Stimulated activated CD8-positive, alpha-beta memory T cell treated with anti-CD3 and anti-CD28 coated beads, Interleukin-4, amount 100 ng/mL, for 1 hour (primary cell): ENCODE measurements at places on chromosomes 11 and 22.

DNA sequence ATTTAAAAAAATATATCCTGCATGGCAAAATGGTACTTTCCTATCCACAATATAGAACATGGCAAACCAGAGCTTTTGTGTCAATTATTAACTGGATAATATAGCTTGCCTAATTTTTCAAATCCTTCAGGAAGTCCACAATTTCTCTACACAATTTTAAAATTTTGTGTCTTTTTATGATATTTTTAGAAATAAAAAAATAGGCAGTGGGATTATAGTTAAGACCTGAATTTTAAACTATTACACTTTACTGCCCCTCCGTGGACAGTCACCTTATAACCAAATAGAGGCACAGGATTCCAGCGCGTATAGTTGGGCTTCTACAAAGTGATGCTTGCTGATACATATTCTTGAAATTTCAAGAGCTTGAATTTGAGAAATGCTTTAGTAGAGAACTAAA, 2.1 kb upstream of the DMC1 start:
- DNase-seq: no peak

GRCh38 chr11:74462009-74462408, 5.3 kb downstream of the KCNE3 start:
- DNase-seq: no peak

DNA sequence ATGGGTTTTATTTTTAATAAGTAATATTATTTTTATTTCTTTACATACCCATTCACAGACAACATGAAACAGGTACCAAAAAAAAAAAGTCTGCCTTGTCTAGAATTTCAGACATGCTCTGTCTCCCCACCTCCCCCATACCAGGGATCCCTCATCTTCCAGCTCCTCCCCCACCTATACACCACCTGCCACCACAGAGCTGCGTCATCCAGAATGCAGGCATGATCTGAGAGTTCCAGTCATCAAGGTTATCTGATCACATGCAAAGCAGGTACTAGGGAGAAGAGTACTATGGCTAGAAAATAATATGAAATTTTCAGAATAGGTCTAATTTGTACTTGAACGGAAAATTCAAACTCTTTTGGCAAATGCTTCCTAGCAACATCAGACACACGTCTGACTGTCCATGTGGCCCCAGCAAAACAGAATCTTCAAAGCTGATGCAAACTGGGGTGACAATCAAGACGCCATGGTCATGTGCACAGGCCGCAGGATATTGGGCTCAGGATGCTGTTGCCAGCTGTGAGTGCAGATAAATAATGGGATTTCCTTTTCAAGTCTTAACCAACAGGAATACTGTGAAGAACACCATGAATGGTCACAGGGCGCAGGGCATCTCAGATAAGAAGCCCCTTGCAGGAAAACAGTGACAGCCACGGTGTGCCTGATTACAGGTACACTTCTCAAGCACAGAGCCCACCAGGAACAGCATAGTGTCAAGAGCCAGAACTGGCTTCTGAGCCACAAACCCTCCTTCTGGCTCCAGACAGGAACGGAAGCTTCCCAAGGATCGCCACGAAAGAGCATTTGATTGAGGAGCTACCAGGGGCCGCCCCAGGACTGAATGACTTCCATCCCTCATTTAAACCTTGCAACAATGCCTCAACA, 169.5 kb downstream of the EFCAB6 start:
- DNase-seq: no peak

- DNase-seq: no peak
Measured at GRCh38 chr11:41237382-41237781, 222.1 kb downstream of the LRRC4C start.

DNA sequence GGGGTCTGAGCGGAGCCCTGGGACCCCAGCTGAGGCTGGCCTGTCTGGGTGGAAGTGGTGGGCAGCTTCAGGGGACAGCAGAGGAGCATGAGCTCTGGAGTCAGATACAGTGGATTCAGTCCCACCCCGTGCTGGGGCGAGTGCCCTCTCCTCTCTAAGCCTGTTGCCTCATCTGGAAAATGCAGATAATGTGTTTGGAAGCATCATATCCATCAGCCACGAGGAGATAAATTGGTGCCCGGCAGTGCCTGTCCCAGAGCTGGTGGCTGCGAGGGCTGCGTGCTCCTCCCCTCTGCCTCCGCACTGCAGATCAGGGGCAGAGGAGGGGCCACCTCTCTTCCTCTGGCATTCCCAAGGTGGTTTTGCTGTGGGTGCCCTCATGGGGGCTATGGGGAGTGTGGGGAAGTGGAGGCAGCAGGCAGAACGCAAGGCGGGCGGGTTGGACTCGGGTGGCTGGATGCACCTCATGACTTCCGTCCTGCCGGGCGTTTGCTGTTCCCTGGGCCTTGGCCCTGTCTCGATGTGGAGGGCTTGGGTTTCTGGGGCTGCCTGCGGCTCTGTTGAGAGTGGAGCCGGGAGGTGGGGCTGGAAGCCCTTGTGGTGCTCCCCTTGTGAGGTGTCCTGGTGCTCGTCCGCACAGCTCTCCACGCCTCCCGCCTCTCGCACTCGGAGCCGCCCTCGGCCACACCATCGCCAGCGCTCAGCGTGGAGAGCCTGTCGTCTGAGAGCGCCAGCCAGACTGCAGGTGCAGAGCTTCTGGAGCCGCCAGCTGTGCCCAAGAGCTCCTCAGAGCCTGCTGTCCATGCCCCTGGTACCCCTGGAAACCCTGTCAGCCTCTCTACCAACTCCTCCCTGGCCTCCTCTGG, 20.9 kb downstream of the MICALL1 start:
- DNase-seq: no peak

GRCh38 chr11:74492084-74492483, 1.4 kb downstream of the LIPT2 start:
- DNase-seq: no peak

- no peak for DNase-seq
Measured at GRCh38 chr11:1397146-1397861, 7.6 kb downstream of the BRSK2 start.

- no peak for DNase-seq
Measured at GRCh38 chr22:22893891-22894739, 6.5 kb downstream of the IGLL5 start.

- DNase-seq: no peak
Measured at GRCh38 chr22:49209452-49210195, 618.0 kb downstream of the BRD1 start.

- no peak for DNase-seq
Measured at GRCh38 chr22:23762842-23763578, at the start of gene C22orf15. Gene C22orf15 (plus strand): TSS chr22:23762990. CDS start chr22:23763307, 317 bp downstream.

GRCh38 chr11:112856591-112856990, 104.6 kb upstream of the NCAM1 start:
- DNase-seq: no peak

DNA sequence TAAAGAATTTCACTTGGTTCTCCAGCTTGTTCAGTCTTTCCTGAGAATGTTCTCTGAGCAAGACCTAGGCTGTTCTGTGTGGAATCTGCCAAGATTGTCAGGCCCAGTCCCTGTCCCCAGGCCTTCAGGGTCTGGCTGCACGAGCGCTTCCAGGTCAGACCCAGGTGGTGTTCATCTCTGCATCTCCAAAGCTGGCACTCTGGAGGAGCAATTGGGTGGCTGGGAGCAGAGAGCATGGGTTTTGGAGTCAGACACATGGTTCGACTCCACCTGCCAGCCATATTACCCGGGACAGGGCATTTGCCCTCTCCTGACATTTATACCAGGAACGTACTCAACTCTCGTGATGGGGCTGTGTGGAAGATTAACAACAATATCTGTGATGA, 8.8 kb downstream of the CD5 start:
- DNase-seq: no peak

DNA sequence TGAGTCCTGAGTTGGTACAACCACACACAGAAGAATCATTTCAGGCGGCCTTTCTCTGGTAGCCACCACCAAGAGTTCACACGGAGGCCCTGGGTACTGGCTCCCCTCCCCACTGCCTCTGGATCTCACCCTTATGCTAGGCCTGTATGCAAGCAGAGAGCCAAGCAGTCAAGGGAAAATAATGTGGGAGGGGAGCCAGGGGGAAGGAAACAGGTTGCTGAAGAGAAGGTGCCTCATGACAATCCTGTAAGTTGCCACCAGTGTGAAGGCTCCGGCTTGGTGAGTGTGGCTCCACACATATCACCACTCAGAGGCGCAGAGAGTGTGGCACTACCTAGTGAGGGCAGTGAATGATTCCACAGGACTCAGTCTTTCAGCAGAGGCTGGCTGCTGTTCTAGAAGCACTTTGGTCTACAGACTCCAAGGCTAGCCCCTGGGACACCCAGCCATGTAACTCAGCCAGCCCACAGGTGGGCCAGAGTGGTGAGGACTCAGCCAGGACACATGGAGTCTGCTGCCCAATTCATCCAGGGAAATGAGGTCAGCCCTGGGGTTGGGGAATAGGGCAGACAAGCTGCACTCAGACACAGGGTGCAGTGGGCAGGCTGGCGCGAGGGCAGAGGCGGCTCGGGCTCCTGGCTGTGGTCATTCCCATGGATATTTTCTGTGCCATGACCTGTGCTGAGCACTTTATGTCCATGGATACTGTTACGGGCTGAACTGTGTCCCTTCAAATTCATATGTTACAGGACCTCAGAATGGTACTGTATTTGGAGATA, 49.0 kb upstream of the SERPIND1 start:
- DNase-seq: no peak

DNA sequence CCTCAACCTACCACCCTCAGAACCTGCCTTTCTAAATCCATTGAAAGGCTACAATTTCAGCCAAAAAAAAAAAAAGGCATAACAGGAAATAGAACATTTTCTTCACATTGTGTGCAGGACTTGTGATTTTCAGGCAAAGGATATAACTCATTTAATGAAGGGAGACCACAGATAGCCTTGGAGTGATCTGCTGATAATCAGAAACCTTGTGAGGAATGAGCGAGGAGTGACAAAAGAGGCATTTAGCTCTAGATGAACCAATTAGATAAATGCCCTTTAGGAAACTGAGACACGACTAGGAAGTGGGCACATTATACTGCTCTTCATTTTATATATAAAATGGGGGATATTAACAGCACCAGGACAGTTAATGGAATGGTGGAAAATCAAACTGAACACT, 216.5 kb upstream of the GRIA4 start:
- no peak for DNase-seq

DNA sequence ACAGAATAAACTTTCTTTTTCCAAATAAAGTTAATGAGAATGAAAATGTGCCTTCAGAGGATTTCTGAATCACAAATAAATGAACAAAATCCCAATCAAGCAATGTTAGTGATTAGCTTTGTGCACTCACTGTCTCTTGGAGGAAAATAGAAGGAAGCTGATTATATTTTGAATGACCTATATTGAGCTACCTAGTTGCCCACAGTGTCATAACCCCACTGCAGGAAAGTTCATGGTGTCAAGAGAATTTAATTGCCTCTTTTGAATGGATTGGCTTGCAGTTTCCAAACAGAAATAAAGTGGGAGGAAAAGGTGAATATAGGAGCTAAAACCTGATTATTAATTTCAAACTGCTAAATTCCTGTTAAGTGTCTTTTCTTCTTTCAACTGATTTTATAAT, 515.9 kb downstream of the JRKL start:
- DNase-seq: no peak

- no peak for DNase-seq
Measured at GRCh38 chr11:47499161-47499560, 50.2 kb upstream of the RAPSN start.

DNA sequence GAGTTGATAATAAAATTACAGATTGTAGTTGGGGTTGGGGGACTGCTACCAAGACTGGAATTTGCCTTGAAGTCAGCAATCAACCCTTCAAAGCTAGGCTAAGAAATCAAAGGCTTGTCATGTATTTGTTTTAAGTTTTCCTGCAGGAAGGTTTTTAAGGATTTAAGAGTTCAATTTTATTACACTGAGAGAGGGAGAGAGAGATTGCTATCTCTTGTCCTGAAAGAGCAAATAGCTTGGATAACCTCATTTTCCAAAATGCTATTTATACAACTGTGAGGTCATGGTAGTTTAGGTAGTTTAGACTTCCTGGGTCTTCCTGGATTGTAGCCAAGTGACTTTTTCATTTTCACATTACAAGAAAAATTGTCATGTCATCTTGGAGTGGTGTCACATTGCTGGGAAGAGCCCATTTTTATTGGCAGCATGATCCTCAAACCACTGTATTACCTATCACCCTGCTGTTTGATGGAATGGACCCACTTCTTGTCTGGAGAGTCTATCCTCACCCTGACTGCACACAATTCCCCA, 10.1 kb upstream of the PRSS23 start:
- no peak for DNase-seq

DNA sequence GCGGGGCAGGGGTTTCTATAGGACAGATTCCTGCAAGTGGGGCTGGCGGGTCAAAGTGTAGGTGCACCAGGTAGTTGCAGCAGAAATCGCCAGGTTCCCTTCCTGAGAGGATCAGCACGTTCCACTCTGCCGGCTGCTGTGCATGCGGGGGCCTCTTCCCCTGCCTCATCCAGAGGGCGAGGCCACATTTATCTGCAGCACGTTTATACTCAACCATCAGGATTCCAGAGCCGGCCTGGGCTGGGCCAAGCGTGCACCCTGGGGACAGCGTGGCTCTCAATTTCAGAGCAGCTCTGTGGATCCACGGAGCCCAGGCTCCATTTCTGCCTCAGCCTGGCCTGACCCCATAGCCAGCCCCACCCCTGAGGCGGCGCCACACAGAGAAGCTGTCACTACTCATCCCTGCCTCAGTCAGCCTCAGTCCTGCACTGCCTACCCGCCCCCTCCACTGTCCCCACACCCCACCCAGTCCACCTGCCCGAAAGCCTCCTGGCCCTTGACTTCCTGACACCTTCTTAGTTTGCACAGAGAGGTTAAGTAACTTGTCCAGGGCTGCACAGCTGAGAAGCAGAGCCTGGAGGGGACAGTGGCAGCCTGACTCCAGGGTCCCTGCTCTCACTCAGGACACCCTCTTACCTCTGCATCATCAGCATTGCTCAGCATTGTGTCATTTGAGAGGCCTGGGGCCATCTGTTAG, 45.9 kb upstream of the RTL6 start:
- no peak for DNase-seq

GRCh38 chr11:45936511-45937054, 14.1 kb downstream of the LARGE2 start:
- DNase-seq: no peak

- DNase-seq: no peak
Measured at GRCh38 chr11:47181271-47181670, 4.6 kb upstream of the ARFGAP2 start.

DNA sequence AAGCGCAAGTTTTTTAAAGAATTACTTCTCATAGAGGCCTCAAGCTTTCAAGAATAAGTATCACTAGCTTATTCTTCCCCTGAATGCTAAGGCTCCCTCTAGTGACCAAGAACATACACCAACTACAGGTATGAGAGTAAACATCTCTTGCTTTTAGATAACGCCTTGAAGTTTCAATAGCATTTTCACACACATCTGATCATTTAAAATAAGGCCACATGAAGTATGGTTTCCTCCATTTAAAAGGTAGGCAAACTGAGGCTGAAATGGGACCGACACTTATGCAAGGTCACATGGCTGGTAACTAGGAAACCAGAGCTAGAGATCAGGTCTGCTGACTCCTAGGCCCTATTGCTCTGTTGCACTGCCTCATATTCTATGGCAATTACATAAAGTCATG, 66.5 kb downstream of the CCDC34 start:
- DNase-seq: no peak
